Daoy (cell line): ENCODE measurements at places on chromosomes 12 and 14. TPM values are rescaled to one million over a fixed set of nuclear protein-coding genes. Genes with fewer than 3 reads are reported as not detected.

ESRRB gene
- total RNA-seq, result 0.27 TPM in 1 of 2 replicates, not detected in the other

LRP1-AS gene
- not detected in 2 replicates for total RNA-seq

- DNase-seq, result no peak
These were observed 39.9 kb downstream of the STK38L start for GRCh38 chr12:27284021-27284420.

RAPGEF3 gene
- 0.83 and 1.4 TPM in 2 replicates for total RNA-seq

RAB15 gene
- 9.9 and 13.8 TPM in 2 replicates for total RNA-seq

DNA sequence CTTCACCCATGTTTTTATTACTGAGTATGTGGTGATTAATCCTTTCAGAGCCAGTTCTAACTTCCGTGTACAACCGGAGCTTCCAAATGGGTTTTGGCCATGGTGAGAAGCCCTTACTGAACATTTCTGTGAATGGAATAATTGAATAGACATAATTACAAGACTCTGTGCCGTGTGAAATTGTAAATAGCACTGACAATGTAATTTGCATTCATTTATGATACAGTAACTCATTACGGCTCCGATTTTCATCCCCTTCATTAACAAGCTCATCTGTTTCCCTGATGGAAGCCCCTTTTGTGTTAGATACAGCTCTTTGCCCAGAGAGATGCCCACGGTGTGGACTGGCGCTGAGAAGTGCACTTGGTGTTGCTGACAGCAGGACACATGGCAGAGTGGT, 891.0 kb downstream of the AACS start:
- DNase-seq, result no peak

DNA sequence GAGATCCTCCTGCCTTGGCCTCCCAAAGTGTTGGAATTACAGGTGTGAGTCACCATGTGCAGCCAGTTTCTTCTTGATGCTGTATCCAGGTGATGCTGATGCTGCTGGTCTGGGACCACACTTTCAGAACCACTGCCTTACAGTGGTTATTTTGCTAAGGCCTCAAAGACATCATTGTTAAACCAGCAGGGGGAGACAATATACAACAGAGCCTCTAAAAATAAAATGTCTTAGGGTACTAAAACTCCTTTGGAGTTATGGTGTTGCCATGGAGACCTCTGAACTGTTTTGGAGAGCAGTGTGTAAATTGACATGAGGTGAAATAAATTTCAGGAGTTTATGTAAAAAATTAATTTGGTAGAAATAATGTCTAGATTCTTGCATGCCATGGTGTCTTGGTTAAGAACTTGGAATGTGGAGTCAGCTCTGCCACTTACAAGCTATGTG, 1.1 kb upstream of the ARG2 start:
- DNase-seq, result peak; percentile 62

- DNase-seq, result no peak
These were observed 125.2 kb downstream of the PAPOLA start for GRCh38 chr14:96627386-96627785.

GRCh38 chr12:44837114-44837755, 38.9 kb downstream of the NELL2 start:
- no peak for DNase-seq

DNA sequence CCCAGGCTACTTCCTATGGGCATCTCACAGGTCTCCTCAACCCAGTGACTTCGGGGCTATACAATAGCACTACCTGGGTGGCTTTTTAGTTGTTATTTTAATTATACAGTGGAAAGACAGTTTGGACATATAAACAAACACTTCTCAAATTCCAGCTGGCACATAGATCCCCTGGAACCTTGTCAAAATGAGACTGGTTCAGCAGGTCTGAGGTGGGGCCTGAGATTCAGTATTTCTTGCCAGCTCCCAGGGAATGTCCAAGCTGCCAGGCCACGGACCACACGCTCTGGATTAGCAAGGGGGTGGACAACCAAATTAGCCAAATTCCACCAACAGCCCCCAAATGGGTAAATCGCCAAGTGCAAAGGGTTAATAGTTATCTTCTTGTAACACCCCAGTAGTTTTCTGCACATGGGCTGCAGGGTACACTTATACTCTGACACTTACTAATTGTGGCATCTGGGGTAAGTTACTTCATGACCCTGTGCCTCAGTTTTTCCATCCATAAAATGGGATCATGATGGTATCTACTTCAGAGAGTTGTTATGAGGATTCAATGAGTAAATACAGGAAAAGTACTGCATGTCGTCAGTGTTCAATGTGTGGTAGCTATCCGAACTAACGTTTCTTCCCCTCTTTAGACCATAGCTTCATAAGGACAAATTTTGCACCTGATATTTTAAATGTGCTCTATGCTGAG, 789.4 kb upstream of the TBX3 start:
- no peak for DNase-seq

MMP19 gene
- 6.9 and 8.4 TPM in 2 replicates for total RNA-seq

KCNJ8 gene
- total RNA-seq, result 1.1 TPM in 1 of 2 replicates, not detected in the other

- DNase-seq, result no peak
These were observed 16.9 kb downstream of the ASPG start for GRCh38 chr14:104102282-104102914.

DNA sequence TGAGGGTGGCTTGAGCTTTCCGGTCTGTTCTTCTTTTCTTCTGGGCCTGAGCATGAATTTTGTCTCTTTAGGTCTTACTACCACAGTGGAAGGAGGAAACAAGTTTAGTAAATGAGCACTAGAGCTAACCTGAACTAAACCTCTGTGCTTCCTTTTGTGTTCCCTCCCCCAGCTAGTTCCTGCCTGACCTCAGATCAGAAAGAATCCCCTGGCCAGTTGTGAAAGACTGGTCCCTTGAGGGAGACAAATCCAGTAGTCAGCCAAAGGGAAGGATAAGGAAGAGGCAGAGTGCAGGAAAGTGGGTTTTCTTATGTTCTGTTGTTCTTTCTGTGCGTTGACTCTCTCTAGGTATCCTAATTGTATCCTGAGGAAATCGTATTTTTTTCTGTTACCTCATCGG, 17.5 kb downstream of the ZNF664 start:
- DNase-seq, result no peak

DNA sequence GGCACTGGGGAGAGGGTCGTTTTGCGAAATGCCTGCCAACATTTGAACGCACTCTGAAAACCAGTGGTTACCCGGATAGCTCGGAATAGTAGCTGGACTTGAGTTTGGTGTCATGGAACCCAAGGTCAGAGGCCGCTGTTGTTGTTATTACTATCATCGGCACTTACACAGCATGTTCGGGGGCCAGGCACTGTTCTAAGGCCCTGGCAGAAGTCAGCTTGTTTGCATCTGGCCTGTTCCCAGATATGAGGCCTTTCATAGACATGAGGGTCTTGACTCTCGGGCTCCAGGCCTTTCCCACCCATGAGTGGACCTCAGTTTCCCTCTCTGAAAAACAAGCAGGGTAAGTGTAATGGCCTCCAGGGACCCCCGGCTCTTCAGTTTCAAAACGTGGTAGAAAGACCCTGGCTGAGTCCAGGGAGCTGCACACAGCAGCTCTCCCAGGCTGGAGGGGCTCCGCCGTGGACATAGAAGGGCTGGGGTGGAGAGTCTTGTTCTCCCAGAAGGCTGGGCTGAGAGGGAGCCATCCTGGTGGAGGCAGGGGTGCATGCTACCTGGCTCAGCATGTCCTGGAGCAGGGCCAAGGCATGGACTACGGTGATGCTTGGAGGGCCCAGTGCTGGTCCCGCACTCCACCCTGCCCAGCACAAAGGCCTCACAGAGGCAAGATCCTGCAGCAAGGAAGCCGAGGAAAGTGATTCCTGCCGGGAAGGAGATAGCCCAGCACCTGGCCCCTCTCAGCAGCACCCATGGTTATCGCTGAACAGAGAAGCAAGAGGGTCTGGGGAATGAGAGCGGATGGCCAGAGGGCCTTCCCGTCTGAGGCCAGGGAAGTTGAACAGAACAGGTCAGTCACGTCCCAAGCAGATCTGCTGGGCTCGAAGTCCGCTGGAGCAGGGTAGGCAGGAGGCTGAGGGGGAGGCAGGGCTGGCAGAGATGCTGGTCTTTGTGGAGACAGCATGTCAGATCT, 63.5 kb upstream of the C14orf180 start:
- peak; percentile 1 for DNase-seq

GRCh38 chr12:6233121-6233971, 33.1 kb downstream of the CD9 start:
- DNase-seq, result no peak

GRCh38 chr12:95621725-95622124, 70.4 kb upstream of the USP44 start:
- no peak for DNase-seq

- DNase-seq, result no peak
These were observed 48.9 kb downstream of the C14orf132 start for GRCh38 chr14:96088074-96088473.

GRCh38 chr12:1650978-1651361, 21.9 kb downstream of the WNT5B start:
- no peak for DNase-seq

SLCO1B1 gene
- total RNA-seq, result not detected in 2 replicates

DNA sequence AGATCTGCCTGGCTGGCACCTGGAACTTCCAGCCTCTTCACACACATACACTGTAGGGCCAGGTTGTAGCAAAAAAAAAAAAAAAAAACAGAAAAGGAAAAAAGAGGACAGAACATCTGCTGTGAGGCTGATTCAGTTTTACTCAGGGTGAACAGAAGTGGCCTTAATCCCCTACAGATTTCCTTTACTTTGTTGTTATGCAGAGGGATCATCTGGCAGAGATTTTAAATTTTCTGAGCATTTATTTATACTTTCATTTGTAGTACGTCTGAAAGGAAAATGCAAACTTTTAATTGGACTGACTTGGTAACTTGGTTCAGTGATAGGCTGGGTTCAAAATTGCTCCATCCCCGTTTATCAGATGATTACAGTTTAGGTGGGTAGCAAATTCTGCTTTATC, 50.8 kb upstream of the PRICKLE1 start:
- no peak for DNase-seq

- DNase-seq, result no peak
These were observed 10.8 kb upstream of the OAS3 start for GRCh38 chr12:112927475-112927874.

DNA sequence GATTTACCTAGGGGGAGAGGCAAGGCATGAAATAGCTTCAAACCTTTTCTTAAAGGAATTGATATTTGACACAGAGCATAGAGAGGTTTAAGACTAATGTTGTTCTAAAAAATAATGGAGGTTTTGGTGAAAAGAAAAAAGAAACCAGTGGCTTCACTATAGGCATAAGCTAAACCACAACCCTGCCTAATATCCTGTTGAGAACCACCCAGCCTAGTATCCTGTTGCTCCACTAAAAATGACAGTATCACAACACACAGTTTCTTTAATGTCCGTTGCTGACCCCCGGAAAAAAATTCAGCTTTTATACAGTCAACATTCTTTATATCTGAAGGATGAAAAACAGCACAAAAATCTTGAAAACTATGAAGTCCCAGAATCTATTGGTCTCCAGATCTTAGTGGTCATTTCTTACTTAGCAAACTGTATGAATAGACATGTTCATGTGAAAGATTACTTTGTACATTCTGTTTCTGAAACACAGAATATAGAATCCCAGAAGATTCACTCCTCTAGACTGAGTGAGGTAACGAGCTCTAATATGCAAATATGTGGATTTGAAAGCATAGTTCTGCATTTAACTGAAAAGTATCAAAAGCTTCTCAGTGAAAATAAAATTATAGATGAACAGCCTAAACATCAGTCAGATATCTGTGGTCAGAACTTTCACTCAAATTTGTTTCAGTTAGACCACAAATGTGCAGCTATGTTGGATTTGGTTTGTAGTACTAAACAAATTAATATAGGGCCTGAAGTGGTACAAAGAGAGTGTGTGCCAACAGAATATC, 40.5 kb downstream of the GALC start:
- DNase-seq, result no peak

DNA sequence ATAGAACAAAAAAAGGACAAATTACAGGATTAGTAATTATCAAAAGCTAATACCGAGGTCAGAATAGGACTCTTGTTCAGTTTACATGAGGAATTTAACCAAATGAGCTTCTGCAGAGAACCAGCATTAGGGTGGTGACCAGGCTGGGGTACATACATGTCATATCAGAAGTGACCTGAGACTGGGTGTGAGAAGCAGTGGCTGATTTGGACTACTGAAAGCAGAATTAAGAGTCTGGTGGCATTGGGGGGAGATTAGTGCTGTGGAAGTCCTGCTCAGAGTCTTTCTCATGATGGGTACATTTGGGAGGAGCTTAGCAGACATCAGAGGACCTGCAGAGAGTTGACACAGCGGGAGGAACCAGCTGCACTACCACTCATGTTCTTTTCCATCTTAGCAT, 21.7 kb downstream of the TRAF3 start:
- DNase-seq, result no peak

DNA sequence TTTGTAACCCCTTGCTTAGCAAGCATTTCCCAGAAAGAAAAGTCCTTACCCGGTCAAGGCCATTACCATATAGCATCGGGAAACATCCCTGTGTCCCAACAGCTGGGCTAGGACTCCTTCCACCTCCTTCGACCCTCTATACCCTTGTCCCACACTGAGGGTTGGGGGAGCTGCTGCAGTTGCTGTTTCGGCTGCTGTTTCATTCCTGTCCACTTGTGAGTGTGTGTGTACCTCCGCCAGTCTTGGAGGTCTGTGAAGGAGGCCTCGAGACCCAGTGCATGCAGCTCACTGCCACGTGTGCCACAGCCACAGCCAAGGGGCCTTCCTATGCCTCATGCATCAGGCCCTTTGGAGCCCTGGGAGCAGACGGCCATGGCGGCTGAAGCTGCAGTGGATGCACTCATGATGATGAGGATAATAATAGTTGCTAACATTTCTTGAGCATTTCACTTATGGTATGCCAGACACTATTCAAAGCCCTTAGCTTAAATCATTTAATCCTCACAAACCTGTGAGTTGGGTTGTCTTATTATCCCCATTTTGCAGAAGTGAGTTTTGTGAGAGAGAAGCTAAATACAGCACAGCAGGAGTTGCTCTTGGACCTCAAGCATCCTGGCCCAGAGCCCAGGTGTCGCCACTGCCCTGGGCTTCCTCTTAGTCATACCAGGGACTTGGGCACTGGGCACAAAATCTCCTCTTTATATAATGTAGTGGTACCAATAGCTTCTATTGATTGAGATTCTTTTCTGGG, 156.5 kb downstream of the PRKCH start:
- DNase-seq, result peak; percentile 84
